Activated T-helper 1 cell treated with anti-CD3 and anti-CD28 coated beads, Interleukin-2, amount 50 U/mL, for 16 hours (primary cell): ENCODE measurements at places on chromosomes 2 and 18.

- DNase-seq, result no peak
Observed at GRCh38 chr18:47882641-47883040, 47.8 kb downstream of the SMAD2 start.

DNA sequence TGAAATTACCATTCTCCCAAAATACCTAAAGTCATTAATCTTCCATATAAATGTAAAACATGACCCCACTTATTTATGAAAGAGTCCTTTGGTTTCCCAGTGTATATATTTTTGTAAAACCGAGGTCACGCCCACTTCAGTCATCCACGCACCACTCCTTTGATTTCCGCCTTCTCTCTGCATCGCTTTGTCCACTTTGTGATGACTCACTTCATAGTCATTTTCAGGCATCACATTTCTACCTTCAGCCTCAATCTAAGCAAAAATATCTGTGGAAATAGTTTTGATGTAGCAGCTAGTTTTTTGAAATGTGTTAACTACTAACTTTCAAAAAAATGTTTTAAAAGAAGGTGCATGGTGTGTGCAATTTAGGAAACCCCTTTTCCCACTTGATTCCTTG, 793.5 kb upstream of the SOX11 start:
- no peak for DNase-seq

- no peak for DNase-seq
Observed at GRCh38 chr2:109208071-109208950, 79.3 kb downstream of the SH3RF3 start.

DNA sequence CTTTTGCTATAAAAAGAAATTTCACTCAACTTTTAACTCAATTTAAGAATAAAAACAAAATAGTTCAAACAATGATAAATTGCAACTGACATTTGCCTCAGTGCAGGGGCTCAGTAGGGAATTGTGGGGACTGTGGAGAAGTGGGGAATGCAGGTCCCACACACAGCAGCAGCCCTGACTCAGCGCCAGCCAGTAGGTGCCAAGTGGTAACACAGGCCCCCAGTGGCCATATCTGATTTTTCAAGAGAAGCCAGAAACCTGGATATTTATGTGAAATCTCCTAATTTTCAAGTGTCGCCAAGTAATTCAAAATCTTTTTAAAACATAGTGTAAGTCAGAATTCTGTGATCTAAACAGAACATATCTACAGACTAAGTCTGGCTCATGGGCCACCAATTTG, 186.3 kb downstream of the EN1 start:
- no peak for DNase-seq

DNA sequence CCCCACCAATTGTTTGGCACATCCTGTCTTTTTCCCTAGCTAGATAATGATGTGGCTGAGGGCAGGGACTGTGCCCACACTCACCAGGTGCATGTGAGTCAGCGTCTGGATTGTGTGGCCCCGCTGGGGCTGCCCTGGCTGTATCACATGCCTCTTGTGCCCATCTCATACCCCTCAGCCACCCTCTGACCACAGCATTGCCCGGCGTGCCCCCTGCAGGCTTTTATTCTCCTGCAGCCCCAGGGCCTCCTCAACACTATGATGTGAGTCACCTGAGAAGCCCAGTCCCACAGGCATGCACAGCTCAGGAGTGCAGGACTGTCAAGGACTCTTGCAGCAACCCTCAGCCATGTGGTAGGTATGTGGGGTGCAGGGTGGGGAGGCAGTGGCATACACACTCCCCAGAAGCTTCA, 14.8 kb upstream of the STEAP3 start:
- DNase-seq, result no peak

GRCh38 chr18:48632676-48633257, 93.9 kb downstream of the CTIF start:
- DNase-seq, result no peak

GRCh38 chr2:188022389-188022788, 269.3 kb upstream of the GULP1 start:
- DNase-seq, result no peak

DNA sequence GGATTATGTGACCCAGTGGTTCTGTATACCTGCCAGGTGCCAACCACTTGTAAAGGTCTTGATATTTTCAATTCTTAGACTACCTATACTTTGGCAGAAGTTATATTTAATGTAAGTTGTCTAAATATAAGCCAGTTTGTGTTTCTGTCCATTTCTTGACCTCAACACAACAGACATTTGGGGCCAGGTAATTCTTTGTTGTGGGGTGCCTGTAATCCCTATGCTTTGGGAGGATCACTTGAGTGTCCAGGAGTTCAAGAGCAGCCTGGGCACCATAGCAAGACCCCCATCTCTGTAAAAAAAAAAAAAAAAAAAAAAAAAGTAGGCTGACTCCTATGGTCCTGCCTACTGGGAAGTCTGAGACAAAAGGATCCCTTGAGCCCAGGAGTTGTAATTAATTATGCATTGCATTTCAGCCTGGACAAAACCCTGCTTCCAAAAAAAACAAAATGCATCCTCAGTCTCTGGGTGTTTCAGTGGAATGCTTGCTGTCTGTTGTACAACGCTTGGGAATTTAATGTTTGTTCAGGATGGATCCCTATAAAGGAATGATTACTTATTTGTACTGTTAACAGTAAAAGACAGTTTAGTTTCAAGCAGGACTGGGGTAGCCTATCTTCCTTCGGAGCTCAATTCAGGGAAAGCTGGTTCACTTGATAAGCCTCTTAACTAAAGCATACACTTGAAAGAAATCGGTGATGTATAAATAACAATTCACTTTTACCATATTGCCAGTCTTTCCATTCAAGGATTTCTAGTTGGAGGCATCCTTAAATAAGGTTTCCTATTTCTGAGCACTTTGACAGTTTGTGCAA, 3.4 kb downstream of the RPS27A start:
- no peak for DNase-seq
